ENCODE measurements at places on chromosomes 12 and 14. TPM values are rescaled to one million over a fixed set of nuclear protein-coding genes. Genes with fewer than 3 reads are reported as not detected.

The PLA2G1B gene
- not detected for total RNA-seq

The NFE2 gene
- total RNA-seq, result not detected

The ASCL1 gene
- total RNA-seq, result not detected

The CPNE8 gene
- 27.0 TPM for total RNA-seq

The MYRFL gene
- total RNA-seq, result not detected

The COCH gene
- total RNA-seq, result 0.06 TPM

The ISM2 gene
- not detected for total RNA-seq

The ZNF891 gene
- 0.79 TPM for total RNA-seq

The MIPOL1 gene
- total RNA-seq, result 10.0 TPM

The KRT78 gene
- not detected for total RNA-seq

The TMEM132D gene
- not detected for total RNA-seq

The FIGNL2 gene
- total RNA-seq, result under 0.01 TPM

The RASAL1 gene
- not detected for total RNA-seq

The BEST3 gene
- total RNA-seq, result under 0.01 TPM

Measured in aortic smooth muscle cell (primary cell).